Type B pancreatic cell (in vitro differentiated cells): ENCODE measurements at places on chromosomes 2 and 18. TPM values are rescaled to one million over a fixed set of nuclear protein-coding genes. Genes with fewer than 3 reads are reported as not detected.

DNA sequence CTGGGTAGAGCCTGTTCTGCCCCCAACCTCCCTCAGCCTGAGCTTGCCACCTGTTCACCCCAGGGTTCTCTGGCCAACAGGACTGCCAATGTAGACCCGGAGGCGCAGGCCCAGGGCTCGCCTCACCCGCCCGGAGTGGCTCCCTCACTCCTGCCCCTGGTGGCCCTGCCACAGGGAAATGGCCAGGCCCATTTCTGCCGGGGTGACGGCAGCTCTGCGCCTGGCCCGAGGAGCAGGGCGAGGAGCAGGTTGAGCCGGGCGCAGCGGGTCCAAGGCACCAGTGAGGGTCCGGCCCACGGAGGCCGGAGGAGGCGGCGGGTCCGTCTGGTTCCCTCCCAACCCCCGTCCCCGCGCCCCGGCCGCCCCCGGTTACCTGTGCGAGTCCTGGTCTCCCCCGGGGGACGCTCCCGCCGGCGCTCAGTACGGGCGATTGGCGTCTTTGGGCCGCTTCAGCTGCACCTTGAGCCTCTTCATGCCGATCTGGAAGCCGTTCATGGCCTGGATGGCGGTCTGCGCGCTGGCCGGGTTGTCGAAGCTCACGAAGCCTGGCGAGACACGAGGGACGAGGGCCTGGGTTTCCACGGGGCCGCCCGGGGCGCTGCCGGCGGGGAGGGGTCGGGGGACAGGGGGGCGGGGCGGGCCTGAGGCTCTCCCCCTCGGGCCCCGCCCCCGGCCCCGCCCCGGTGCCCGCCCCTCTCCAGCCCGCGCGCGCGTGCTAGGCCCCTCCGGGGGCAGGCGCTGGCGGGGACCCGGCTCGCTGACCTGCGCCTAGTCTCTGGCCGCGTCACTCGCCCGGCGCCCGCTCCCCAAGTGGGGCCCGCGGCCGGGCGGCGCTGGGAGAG lies 312.0 kb downstream of the CELF4 start:
- DNase-seq = no peak

DNA sequence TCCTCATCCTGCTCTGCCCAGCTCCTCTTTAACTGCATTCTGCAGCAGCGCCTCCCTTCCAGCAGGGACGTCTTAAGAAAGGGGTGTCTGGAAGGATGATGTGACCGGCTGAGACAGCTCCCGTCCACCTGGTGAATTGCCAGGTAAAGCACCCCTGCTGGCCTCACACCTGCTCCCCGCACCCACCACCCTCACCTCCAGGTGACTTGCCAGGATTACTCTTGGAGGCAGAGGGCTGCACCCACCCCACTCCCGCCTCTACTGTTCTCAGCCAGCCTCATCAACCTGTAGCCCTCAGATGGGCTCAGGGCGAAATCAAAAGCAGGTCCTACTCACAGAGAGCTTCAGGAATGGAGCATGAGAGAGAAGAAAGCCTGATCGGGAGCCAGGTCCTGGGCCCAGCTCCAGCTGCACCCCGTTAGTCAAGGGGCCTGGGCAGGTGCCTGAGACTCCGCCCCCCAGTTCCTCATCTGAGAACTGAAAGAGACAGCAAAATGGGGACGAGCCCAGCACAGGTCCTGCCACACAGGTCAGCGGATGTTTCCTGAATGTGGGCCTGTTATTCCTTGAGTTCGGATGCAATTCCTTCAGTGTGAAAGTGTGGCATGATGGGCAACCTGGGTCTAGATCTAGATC lies 5.6 kb downstream of the ADRA2B start:
- no peak for DNase-seq

GRCh38 chr2:5569256-5569655 lies 122.9 kb upstream of the SOX11 start:
- DNase-seq = no peak

DNA sequence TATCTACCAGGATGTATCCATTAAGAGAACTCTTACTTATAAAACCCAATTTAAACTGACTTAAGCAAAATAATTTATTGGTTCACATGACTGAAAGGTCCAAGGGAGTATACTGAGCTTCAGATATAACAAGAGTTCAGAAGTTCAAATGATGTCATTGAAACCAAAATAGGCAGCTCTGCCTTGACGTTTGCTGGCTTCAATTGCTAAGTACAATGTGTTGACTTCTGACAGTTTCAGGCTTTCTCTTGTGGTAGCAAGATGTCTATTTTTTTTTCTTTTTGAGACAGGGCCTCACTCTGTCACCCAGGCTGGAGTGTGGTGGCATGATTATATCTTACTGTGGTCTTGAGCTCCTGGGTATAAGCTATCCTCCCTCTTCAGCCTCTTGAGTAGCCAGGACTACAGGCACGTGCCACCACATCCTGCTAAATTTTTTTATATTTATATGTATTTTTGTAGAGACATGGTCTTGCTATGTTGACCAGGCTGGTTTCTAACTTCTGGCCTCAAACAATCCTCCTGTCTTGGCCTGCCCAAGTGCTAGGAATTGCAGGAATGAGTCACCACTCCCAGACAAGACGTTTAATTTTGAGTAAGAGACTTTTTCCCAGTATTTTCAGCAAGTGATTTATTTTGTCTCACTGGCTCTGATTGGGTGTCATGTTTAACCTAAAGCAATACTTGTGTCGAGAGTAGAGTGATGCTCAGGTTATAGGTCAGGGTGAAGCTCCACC lies 184.8 kb downstream of the NR4A2 start:
- DNase-seq = no peak

GRCh38 chr18:3269914-3270299 lies 8.0 kb downstream of the MYL12B start:
- DNase-seq = no peak

- DNase-seq = no peak
Measured at GRCh38 chr2:143399631-143400069, 270.4 kb downstream of the ARHGAP15 start.

GRCh38 chr2:133193544-133194361 lies 374.5 kb downstream of the NCKAP5 start:
- DNase-seq = no peak

Gene ACMSD
- 0.14 TPM in 1 of 2 replicates, not detected in the other for total RNA-seq

Gene EFHD1
- 2.5 and 6.0 TPM in 2 replicates for total RNA-seq
